Posterior vena cava (tissue), 2 donors: ENCODE measurements at places on chromosomes 2 and 18. TPM values are rescaled to one million over a fixed set of nuclear protein-coding genes. Genes with fewer than 3 reads are reported as not detected.
A peak's percentile ranks its signal among the peaks of the same experiment; 100 is the strongest.

GRCh38 chr2:132760971-132761370 lies 91.0 kb upstream of the LYPD1 start:
- DNase-seq = no peak

Gene TMEFF2
- total RNA-seq = 0.19 TPM

- no peak for DNase-seq
These were observed 10.3 kb upstream of the FTCDNL1 start for GRCh38 chr2:199861132-199861774.

Gene KRTCAP3
- 1.4 TPM for total RNA-seq

GRCh38 chr2:187302116-187302515 lies 145.9 kb downstream of the CALCRL start:
- DNase-seq = no peak

GRCh38 chr2:84559838-84560237 lies 43.5 kb downstream of the DNAH6 start:
- no peak for DNase-seq

GRCh38 chr18:3051718-3052410 lies 38.9 kb upstream of the LPIN2 start:
- no peak for DNase-seq

- no peak for DNase-seq
These were observed 464.4 kb downstream of the CMPK2 start for GRCh38 chr2:6401301-6401700.

Gene MARS2
- 3.5 TPM for total RNA-seq

DNA sequence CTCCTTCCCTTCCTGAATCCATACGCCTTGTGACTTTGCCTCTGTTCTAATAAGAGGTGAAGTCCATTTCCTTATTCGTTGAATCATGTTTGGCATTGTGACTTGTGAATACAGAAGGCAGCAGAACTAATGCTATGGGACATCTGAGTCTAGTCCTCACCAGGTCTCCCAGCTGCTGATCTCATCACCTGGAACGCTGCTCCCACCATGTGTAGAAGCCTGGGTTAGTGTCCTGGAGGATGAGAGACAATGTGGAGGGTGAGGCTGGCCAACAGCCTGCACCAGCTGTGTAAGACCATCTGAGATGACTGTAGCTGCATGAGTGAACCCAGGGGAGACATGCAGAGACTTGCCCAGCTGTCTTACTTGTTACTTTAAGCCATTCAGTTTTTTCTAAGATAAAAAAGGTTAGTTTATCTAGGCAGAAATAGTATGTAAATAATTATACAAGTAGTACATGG lies 3.5 kb upstream of the HAAO start:
- no peak for DNase-seq

- no peak for DNase-seq
These were observed 111.9 kb downstream of the KCTD1 start for GRCh38 chr18:26436176-26437051.

DNA sequence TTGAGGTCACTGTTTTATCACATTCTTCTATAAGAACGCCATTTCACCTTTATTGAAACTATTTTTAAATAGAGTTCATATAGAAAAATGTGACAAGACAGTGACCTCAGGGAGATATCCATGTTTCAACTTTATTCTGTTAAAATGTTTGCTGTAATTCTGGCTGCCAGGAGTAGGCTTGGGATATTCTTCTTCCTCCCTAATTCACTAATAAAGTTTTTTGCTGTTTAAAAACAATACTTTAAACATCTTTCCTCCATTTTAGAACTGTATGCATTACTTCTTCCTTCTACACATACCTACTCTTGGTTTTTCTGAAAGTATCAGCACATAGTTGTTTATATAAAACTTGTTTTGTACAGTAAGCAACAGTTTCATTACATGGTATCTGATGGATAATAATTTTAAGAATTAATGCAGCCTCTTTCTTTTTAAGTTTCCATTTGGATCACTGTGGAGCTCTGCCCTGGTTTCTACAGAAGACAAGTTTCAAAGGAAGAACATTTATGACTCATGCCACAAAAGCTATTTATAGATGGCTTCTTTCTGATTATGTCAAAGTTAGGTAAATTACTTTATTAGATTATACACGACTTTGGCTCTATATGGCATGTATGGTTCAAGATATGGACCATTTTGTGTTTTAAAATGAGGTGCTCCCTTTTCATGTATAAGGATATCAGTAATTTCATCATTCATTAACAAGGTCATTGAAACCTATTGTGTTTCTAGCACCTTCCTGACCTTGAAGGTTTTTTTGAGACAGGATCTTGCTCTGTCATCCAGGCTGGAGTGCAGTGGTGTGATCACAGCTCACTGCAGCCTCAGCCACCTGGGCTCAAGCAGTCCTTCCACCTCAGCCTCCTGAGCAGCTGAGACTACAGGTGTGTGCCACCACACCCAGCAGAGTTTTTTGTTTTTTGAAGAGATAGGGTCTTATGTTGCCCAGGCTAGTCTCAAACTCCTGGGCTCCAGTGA lies 7.2 kb downstream of the CPSF3 start:
- no peak for DNase-seq

DNA sequence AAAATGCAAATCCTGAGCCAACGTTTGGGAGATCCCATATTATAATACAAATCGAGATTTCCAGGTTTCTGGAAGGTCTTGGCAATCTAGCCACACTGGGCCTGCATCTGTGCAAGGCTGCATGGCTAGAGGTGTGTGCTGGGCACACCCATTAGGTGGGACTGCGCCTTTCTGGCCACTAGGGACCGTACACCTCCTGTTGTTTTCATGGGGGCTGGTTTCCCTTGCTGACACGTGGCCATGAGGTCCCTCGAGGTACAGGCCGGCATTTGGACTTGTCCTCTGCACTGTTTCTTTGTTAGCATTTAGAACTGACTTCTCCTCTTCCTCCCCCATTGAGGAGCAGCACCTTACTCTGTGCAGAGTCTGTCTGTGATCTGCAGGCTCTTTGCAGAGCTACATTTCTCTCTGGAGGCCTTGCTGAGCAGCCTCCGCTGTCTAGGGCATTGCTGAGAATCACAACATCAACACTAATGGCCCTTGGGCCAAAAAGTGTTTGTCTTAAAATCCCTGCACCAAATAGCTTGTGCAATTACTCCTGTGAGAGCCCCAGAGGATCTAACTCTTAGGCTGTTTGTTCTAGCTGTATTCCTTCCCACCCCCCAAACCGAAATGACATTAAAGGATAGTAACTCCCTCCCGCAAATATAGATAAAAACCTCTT lies 131.2 kb downstream of the NEDD4L start:
- DNase-seq = no peak

GRCh38 chr2:44652701-44653100 lies 288.8 kb upstream of the SIX3 start:
- no peak for DNase-seq

- DNase-seq = peak; percentile 80
These were observed 115.7 kb downstream of the FAM210A start for GRCh38 chr18:13610555-13611141.

- no peak for DNase-seq
These were observed 19.3 kb upstream of the TMEM87B start for GRCh38 chr2:112035786-112036185.

DNA sequence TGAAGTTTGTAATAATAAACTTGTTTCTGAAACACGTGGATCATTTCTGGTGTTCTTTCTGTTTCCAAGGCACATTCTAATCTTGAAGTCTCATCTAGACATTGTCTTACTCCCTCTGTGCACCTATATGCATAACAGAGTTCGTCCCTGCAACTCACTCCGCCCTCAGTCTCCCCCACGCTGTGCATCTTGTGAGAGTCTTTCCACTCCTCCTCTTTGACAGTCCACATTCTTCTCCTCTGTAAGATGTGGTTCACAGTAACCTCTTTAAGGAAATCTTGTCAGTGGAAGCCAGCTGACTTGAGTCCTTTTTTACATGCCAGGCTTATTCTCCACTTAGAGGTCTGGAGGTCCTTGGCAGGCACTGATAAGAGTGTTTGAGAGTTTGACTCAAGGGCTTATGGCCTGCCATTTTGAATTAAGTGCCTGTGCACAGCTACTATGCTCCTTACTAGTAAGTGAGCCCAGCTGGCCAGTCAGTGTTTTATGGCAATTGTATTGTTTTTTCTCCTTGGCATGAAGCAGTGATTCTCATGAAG lies 108.9 kb upstream of the IL1R2 start:
- DNase-seq = no peak

- DNase-seq = no peak
These were observed 4.0 kb upstream of the SLC20A1 start for GRCh38 chr2:112641701-112642100.

- no peak for DNase-seq
These were observed 12.3 kb downstream of the TOGARAM2 start for GRCh38 chr2:28993206-28993960.

DNA sequence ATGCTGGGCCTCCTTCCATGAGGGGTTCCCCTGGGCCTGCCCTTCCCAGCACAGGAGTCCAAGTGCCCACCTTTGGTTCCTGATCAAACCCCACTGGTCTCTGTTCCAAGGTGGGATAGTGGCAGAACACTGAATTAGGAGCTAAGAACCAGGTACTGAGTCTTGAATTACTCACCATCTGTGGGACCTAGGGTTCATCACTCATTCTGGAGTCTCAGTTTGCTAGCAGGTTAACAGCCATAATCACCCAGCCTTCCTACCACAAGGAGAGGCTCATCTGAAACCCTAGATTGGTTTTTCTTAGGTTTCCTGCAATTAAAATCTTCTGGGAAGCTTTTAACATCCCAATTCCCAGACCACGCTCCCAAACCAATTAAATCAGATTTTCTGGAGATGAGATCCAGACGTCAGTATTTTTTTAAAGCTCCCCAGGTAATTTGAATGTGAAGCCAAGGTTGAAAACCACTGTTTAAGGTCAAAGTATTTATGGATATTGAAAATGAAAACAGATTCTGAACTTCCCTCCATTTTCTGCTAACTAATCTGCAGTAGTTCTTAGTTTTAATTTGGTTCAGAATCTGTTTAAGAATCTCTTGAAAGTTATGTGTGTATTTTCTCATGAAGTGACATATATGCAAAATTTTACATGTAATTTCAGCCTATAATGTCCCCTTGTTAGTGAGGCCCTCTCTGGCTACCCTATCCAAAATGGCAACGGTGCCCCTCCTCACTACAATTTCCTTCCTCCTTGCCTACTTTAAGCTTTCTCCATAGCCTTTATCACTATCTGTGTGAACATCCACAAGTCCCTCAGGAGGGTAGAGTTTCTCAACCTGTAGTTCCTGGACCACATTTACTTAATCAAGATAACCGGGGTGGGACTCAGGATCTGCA lies 166.5 kb upstream of the CXCR4 start:
- DNase-seq = no peak

Gene REG3G
- not detected for total RNA-seq

DNA sequence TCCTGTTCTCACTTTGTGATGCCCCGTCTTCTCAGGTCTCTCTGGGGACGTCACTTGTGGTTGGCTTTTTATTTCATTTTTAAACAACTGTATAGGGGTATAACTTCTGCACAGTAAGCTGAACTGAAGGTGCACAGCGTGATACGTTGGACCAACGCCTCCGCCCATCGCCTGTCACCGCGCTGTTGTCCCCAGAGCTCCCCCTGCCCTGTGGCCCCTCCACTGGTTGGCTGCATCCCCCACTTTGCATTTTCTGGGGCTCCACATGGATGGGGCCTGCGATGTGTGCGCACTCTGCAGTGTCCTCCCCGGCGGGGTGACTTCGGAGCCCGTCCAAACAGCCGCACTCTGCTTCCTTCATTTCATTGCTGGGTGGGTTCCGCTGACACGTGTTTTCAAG lies 14.3 kb downstream of the GPR35 start:
- DNase-seq = peak; percentile 56

GRCh38 chr18:32439241-32439640 lies 31.4 kb downstream of the GAREM1 start:
- DNase-seq = no peak

GRCh38 chr2:43038034-43038695 lies 188.2 kb downstream of the ZFP36L2 start:
- peak; percentile 60 for DNase-seq

GRCh38 chr2:187505065-187505672 lies 49.1 kb downstream of the TFPI start:
- DNase-seq = no peak

GRCh38 chr2:23559561-23560239 lies 174.7 kb downstream of the KLHL29 start:
- DNase-seq = peak; percentile 72

Gene TUBA4B
- not detected for total RNA-seq

Gene KCNJ3
- 16.2 TPM for total RNA-seq

DNA sequence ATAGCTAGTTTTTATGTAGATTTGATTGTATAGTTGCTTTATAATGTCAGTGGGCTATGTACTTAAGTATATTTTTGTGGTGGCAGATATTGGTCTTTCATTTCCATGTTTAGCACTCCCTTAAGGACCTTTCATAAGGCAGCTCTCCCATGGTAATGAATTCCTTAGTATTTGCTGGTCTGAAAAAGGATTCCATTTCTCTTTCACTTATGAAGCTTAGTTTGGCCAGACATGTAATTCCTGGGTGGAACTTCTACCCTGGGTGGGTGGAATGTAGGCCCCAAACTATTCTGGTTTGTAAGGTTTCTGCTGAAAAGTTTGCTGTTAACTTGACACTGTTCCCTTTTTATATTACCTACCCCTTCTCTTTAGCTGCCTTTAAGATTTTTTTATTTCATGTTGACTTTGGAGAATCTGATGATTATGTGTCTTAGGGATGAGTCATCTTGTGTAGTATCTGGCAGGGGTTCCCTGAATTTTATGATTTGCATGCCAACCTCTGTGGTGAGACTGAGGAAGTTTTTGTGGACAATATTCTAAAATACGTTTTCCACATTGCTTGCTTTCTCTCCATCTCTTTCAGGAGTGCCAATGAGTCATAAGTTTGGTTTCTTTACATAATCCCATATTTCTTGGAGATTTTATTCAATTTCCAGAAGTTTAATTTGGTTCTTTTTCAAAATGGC lies 65.4 kb upstream of the VRK2 start:
- no peak for DNase-seq

DNA sequence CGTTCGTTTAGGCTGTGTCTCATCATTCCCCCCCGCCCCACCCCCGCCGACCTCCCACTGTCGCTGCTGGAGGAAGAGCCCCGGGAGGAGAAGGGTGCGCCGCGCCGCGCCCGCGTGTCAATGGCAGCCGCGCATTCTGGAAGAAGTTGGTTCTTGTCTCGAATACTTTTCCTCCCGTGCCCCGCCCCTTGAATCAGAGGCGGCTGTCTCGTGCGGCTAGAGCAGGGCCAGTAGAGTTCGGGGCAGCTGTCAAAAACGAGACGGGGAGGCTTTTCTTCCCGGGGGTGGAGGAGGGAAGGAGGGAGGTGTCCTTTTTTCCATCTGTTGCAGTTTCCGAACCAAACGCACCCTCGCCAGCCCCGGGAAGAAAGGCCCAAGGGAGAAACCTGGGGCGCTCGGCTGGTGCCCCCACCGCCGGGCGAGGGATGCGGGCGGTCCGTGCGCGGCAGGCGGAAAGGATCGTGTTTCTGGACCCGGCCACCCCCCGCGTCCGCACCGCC lies 410 bp upstream of the TGIF1 start:
- peak; percentile 95 for DNase-seq

Gene ANKRD62
- total RNA-seq = 0.05 TPM

GRCh38 chr2:73070643-73071359 lies 711 bp downstream of the SFXN5 start:
- DNase-seq = peak; percentile 86

Gene LYPD1
- 0.19 TPM for total RNA-seq

GRCh38 chr2:96870626-96871255 lies 861 bp upstream of the SEMA4C start:
- DNase-seq = no peak
